ENCODE measurements at places on chromosomes 16 and 17. TPM values are rescaled to one million over a fixed set of nuclear protein-coding genes. Genes with fewer than 3 reads are reported as not detected.

- H3K27me3 ChIP-seq = no peaks in the 10 kb centered on the region
- peaks cover 13% of the 10 kb centered on the region for H3K4me1 ChIP-seq
- H3K36me3 ChIP-seq = no peaks in the 10 kb centered on the region
- DNase-seq = peak; percentile 80
- H3K27ac ChIP-seq = no peak overlapping the region
Measured at GRCh38 chr16:84844049-84844350, 24.2 kb downstream of the CRISPLD2 start.

GRCh38 chr16:10664720-10665126, 30.0 kb downstream of the TEKT5 start:
- H3K4me3 ChIP-seq = no peak overlapping the region
- no peak for DNase-seq
- H3K27me3 ChIP-seq = no peaks in the 10 kb centered on the region

GRCh38 chr17:8222380-8222629, 11.9 kb upstream of the AURKB start:
- no peaks in the 10 kb centered on the region for H3K27me3 ChIP-seq
- no peak for DNase-seq
- peak overlapping the region; percentile 86 for H3K4me3 ChIP-seq
- H3K27ac ChIP-seq = peak overlapping the region; percentile 95
- peaks cover 17% of the 10 kb centered on the region for H3K4me1 ChIP-seq
- no peaks in the 10 kb centered on the region for H3K36me3 ChIP-seq

GRCh38 chr16:22323173-22323958, 26.2 kb downstream of the POLR3E start:
- H3K27me3 ChIP-seq = no peaks in the 10 kb centered on the region
- H3K36me3 ChIP-seq = peaks cover 65% of the 10 kb centered on the region
- no peak overlapping the region for H3K27ac ChIP-seq

DNA sequence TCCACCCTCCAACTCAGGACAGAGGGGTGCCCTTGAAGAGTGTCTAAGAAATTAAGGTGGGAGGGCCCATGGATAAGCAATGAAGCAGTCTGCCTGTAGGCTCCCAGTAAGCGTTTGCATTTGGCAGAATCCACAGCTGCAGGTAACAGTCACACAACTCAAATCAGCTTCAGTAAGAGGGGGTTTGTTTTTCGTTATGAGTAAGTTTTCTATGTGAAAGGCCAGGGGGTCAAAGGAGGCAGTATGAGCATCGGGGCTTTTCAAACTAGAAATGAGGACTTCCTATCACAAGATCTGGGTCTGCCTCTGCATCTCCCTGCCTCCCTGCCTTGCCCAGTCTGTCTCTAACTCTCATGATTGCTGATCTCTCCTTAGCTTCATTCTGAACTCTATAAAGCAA, 128.1 kb upstream of the CCL2 start:
- H3K27me3 ChIP-seq = no peaks in the 10 kb centered on the region
- H3K4me1 ChIP-seq = no peaks in the 10 kb centered on the region
- no peak overlapping the region for H3K27ac ChIP-seq

DNA sequence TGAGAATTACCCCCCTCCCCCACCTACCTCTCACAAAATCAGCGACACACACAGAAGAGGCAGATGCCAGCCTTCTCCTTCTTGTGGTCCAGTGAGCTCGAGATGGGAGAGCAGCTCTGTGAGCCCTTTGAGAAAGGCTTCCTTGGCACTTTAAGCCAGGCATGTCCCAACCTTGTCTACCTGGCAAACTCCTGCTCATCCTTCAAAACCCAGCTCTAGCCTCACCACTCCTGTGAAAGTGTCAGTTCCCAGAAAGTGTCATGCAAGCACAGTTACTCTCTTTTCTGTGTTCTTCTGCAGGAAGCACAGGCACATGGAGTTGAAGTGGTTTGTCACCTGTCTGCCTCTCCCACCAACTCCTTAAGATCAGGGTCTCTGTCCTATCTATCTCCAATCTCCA, 1.6 kb downstream of the TMEM98 start:
- no peak overlapping the region for H3K27ac ChIP-seq
- peaks cover 7% of the 10 kb centered on the region for H3K4me1 ChIP-seq
- H3K4me3 ChIP-seq = no peak overlapping the region
- H3K27me3 ChIP-seq = no peaks in the 10 kb centered on the region
- no peak for DNase-seq

DNA sequence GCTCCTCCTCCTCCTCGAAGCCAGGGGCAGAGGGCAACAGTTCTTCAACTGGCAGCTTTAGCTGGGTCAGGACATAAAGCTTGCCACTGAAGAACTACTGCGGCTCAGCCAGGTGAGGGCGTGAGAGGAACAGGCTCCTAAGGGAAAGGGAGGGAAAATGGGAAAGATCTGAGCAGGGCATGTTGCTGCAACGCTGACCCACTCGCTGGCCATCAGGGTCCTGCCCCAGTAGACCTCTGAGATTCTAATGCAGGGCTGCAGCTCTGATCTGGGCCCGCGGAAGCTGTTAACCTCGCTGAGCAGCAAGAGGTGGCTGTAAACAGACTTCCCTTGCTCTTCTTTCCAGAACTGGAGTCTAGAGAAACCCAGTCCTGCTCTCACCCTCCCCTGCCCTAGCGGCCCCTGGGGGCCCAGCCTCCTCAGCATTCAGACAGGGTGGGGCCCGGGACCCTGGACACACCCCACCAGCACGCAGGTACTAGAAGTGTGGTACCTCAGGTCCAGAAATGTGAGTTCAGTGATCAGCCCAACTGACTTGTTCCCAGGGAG, 3.8 kb upstream of the TLCD2 start:
- H3K4me1 ChIP-seq = peaks cover 19% of the 10 kb centered on the region
- peaks cover 31% of the 10 kb centered on the region for H3K36me3 ChIP-seq
- peak; percentile 62 for DNase-seq
- H3K27me3 ChIP-seq = no peaks in the 10 kb centered on the region

DNA sequence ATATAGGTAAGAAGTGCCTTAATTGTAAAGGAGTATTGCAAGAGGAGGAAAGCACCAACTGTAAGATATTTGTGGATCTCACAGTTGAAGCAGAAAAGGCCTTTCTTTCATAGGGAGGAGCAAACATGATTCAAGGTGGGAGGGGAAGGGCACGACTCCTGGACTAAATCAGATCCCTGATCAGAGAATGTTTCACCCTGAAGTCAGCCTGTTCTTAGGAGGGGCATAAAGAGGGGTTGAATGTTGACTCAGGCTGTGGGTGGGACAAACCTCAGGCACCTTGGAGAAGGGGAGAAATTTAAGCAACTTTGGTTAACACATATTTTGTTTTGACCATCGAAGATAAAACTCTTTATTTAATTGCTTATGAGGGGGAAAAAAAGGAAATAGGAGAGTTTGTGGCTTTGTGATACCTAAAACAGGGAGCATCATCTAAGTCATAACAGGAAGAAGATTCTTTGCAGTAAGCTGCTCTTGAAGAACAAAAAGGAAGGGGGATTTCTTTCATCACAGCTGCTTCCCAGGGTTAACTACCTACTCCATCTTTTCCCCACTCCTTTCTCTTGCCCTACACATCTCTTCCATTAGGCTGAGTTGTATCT, 158.6 kb upstream of the ZNF267 start:
- peak overlapping the region; percentile 40 for H3K27ac ChIP-seq
- peak overlapping the region; percentile 91 for H3K4me3 ChIP-seq
- H3K27me3 ChIP-seq = no peaks in the 10 kb centered on the region
- no peaks in the 10 kb centered on the region for H3K36me3 ChIP-seq
- no peaks in the 10 kb centered on the region for H3K4me1 ChIP-seq

GRCh38 chr16:29256501-29256981, 150.0 kb downstream of the NPIPB11 start:
- no peak overlapping the region for H3K27ac ChIP-seq
- peaks cover 39% of the 10 kb centered on the region for H3K4me1 ChIP-seq
- no peaks in the 10 kb centered on the region for H3K36me3 ChIP-seq
- no peaks in the 10 kb centered on the region for H3K27me3 ChIP-seq
- H3K4me3 ChIP-seq = no peak overlapping the region

- no peaks in the 10 kb centered on the region for H3K36me3 ChIP-seq
- no peak overlapping the region for H3K27ac ChIP-seq
- H3K27me3 ChIP-seq = no peaks in the 10 kb centered on the region
- peaks cover 45% of the 10 kb centered on the region for H3K4me1 ChIP-seq
- no peak for DNase-seq
Measured at GRCh38 chr17:41416479-41416878, 7.9 kb downstream of the KRT37 start.

DNA sequence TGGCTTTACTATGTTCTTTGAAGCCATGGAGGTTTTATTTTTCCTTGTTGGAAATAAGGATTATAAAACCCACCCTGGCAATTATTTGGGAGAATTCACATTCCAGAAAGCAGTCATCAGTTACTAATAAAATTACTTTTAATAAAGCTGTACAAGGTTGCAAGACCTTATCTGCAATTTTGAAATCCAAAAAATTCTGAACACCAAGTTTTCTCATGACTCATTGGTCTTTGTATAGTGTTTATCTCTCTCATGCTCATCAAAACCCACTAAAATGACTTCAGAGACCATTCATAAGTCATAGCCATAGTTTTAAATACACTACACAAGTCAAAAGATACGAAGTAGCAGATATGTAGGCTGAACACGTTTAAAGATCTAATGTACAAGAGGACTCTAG, 6.0 kb upstream of the KRT38 start:
- H3K4me1 ChIP-seq = no peaks in the 10 kb centered on the region
- no peak for DNase-seq
- no peak overlapping the region for H3K27ac ChIP-seq
- H3K36me3 ChIP-seq = no peaks in the 10 kb centered on the region
- no peaks in the 10 kb centered on the region for H3K27me3 ChIP-seq

- no peak overlapping the region for H3K27ac ChIP-seq
- DNase-seq = no peak
- no peak overlapping the region for H3K4me3 ChIP-seq
- no peaks in the 10 kb centered on the region for H3K4me1 ChIP-seq
Measured at GRCh38 chr16:12547608-12547922, 256.1 kb downstream of the CPPED1 start.

DNA sequence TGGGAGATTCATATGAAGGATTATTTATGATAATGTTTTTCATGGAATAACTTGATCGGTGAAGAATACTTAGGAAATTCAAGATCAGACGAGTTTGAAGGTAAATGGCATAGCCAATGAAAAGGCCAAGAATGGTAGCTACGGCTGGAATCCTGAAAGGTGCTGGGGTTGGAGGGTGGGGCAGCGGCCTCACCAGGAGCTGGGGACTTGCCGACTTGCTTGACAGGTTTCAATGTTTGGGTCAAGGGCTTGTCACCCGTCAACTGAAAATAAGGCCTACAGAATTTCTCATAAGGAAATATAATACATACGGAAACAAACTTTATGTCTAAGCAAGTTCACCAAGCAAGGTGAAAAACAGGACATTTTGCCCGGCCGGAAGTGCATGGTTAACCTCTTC, 9.9 kb downstream of the CRYM start:
- peaks cover 12% of the 10 kb centered on the region for H3K4me1 ChIP-seq
- no peaks in the 10 kb centered on the region for H3K27me3 ChIP-seq
- no peak overlapping the region for H3K4me3 ChIP-seq

DNA sequence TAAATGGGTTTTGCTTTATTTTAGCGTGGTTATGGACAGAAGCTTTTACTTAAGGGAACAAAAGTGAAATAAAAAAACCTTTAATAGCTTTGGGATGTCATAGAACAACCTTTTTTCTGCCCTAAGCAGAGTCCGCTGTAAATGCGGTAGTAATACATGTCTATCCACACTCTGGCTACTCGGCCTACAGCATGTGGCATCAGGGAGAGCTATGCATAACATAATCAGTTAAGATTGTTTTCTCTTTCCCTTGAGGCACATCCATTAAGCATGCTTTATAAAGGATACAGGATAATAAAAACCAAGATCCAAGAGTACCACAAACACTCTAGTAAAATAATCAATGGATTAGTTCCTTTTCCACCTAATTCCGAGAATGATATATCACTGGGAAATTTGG, 10.3 kb downstream of the RPGRIP1L start:
- H3K27me3 ChIP-seq = no peaks in the 10 kb centered on the region
- peaks cover 2% of the 10 kb centered on the region for H3K4me1 ChIP-seq
- H3K36me3 ChIP-seq = peaks cover 50% of the 10 kb centered on the region

DNA sequence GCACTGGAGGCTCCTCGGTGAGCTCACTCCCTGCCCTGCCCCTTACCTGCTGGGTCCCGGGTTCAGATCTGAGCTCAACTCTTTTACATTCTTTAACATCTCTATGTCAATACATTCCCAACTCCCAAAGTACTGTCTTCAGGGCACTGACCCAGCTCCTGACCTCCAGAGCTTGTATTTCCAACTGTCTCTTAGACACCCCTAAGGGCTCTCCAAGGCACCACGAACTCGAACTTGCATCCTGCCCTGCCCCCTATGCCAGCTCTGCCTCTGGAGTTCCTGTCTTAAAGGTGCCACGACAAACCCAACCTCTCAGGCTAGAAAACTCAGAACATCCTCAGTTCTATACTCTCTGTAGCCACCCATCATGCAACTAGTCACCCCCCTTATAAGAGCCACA, 38.6 kb downstream of the IFT140 start:
- H3K36me3 ChIP-seq = no peaks in the 10 kb centered on the region
- H3K4me3 ChIP-seq = no peak overlapping the region

GRCh38 chr16:17350207-17350606, 120.6 kb downstream of the XYLT1 start:
- H3K4me1 ChIP-seq = no peaks in the 10 kb centered on the region
- H3K27me3 ChIP-seq = no peaks in the 10 kb centered on the region
- H3K4me3 ChIP-seq = no peak overlapping the region
- H3K36me3 ChIP-seq = no peaks in the 10 kb centered on the region
- peak overlapping the region; percentile 29 for H3K27ac ChIP-seq
- DNase-seq = no peak

DNA sequence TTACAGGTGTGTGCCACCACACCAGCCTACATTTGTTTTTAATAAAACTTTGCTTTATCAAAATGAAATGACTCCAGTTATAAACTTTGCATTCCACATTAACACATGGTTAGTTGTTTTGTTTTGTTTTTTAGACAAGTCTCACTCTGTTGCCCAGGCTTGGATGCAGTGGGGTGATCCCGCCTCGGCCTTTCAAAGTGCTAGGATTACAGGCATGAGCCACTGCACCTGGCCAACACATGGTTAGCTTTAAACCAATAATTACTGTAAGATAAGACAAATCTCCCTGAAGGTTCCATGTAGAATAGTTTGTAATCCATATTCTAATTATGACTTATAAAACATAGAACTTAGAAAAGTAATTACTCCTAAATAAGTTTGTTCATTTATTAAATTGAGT, 89.8 kb upstream of the MED13 start:
- no peaks in the 10 kb centered on the region for H3K36me3 ChIP-seq
- no peaks in the 10 kb centered on the region for H3K4me1 ChIP-seq
- H3K27me3 ChIP-seq = no peaks in the 10 kb centered on the region
- no peak for DNase-seq
- no peak overlapping the region for H3K27ac ChIP-seq

- H3K4me1 ChIP-seq = peaks cover 8% of the 10 kb centered on the region
- H3K4me3 ChIP-seq = peak overlapping the region; percentile 60
- no peaks in the 10 kb centered on the region for H3K27me3 ChIP-seq
- peaks cover 27% of the 10 kb centered on the region for H3K36me3 ChIP-seq
Measured at GRCh38 chr16:678858-679813, 1.1 kb upstream of the STUB1 start.

- no peak overlapping the region for H3K4me3 ChIP-seq
- H3K27ac ChIP-seq = no peak overlapping the region
- H3K4me1 ChIP-seq = no peaks in the 10 kb centered on the region
- H3K36me3 ChIP-seq = peaks cover 52% of the 10 kb centered on the region
- no peak for DNase-seq
- no peaks in the 10 kb centered on the region for H3K27me3 ChIP-seq
Measured at GRCh38 chr16:2235695-2236336, 428 bp upstream of the DNASE1L2 start.

GRCh38 chr16:29791845-29792807, 1.6 kb downstream of the KIF22 start:
- no peaks in the 10 kb centered on the region for H3K27me3 ChIP-seq
- H3K4me1 ChIP-seq = no peaks in the 10 kb centered on the region
- H3K36me3 ChIP-seq = peaks cover 3% of the 10 kb centered on the region
- DNase-seq = no peak

The ATP2A1 gene
- polyA plus RNA-seq = 3.0 TPM

The TEKT1 gene
- not detected for polyA plus RNA-seq

The NDUFAF8 gene
- 229 TPM for polyA plus RNA-seq

The SLC2A4 gene
- polyA plus RNA-seq = 0.54 TPM

The TNFRSF17 gene
- polyA plus RNA-seq = 0.08 TPM

The GP1BA gene
- not detected for polyA plus RNA-seq

Measured in SK-N-SH (cell line).